ENCODE measurements at places on chromosomes 2 and 18. TPM values are rescaled to one million over a fixed set of nuclear protein-coding genes. Genes with fewer than 3 reads are reported as not detected.

CAPN14 gene
- total RNA-seq = 0.17 TPM

CHRNG gene
- not detected for total RNA-seq

LRRTM4 gene
- total RNA-seq = not detected

NETO1 gene
- total RNA-seq = 0.26 TPM

RGPD3 gene
- total RNA-seq = 0.17 TPM

D2HGDH gene
- 28.4 TPM for total RNA-seq

STPG4 gene
- 0.33 TPM for total RNA-seq

OTOS gene
- total RNA-seq = not detected

ST8SIA5 gene
- total RNA-seq = under 0.01 TPM

SFTPB gene
- not detected for total RNA-seq

MC4R gene
- total RNA-seq = not detected

MERTK gene
- total RNA-seq = 6.6 TPM

PTPN2 gene
- total RNA-seq = 23.6 TPM

PDCD1 gene
- not detected for total RNA-seq

HOXD9 gene
- total RNA-seq = not detected

CFAP65 gene
- not detected for total RNA-seq

RFX8 gene
- total RNA-seq = 2.6 TPM

NCKAP1 gene
- 106 TPM for total RNA-seq

CNRIP1 gene
- total RNA-seq = 39.8 TPM

CDH19 gene
- total RNA-seq = not detected

SPDYA gene
- total RNA-seq = 0.77 TPM

SLC11A1 gene
- total RNA-seq = 0.17 TPM

B3GNT7 gene
- total RNA-seq = 0.17 TPM

KCNF1 gene
- total RNA-seq = 2.6 TPM

CCBE1 gene
- 60.9 TPM for total RNA-seq

GALNT3 gene
- total RNA-seq = 0.66 TPM

LIMS4 gene
- 0.26 TPM for total RNA-seq

GAREM1 gene
- 1.5 TPM for total RNA-seq

DAPL1 gene
- not detected for total RNA-seq

FSIP2 gene
- total RNA-seq = 0.26 TPM

MARCO gene
- total RNA-seq = not detected

VAMP5 gene
- 69.5 TPM for total RNA-seq
